Tongue (tissue), 3 donors: ENCODE measurements at places on chromosomes 3 and 15. TPM values are rescaled to one million over a fixed set of nuclear protein-coding genes. Genes with fewer than 3 reads are reported as not detected.

DNA sequence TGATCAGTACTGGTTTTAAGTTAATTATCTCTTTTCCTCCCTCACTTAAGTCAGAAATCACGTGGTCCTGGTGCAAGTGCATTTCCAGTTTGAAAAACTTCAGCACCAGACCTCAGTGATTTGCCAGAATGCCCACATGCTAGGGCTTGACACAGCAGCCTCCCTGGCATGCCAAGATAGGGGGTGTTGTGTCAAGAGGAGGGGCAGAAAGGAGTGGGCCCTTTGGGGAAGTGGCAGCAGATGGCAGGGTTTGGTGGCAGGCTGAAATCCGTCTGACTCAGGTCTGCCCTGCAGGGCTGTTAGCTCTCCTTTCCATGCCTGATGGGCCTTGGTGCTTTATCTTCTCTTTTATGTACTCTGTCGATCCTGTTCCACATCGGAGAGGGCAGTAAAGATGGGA is 23.4 kb downstream of the PXK start:
- no peak for DNase-seq

- no peak for DNase-seq
These were observed 94.3 kb downstream of the UACA start for GRCh38 chr15:70669006-70669602.

CHCHD4 gene
- total RNA-seq = 16.1 TPM

KBTBD8 gene
- 1.6 TPM for total RNA-seq
